ENCODE measurements at places on chromosomes 1 and 21.
A peak's percentile ranks its signal among the peaks of the same experiment; 100 is the strongest.

DNA sequence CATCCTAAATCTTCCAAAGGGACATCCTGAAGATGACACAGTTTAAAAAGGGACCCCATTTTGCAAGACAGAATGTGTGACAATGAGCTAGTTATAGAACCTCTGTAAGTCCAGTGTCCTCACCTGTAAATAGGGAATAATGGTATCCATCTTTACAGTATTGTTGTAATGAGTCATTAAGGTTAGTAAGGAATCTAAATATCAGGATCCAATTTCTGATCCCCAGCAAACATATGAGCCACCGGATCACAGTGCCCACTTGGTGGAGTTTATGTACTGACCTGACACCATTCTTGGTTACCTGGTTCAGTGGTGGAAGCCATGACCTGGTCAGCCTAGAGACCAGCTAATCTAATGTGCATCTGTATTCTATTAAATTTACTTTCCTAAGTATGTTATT, 47.9 kb upstream of the TSPAN2 start:
- no peak for DNase-seq

DNA sequence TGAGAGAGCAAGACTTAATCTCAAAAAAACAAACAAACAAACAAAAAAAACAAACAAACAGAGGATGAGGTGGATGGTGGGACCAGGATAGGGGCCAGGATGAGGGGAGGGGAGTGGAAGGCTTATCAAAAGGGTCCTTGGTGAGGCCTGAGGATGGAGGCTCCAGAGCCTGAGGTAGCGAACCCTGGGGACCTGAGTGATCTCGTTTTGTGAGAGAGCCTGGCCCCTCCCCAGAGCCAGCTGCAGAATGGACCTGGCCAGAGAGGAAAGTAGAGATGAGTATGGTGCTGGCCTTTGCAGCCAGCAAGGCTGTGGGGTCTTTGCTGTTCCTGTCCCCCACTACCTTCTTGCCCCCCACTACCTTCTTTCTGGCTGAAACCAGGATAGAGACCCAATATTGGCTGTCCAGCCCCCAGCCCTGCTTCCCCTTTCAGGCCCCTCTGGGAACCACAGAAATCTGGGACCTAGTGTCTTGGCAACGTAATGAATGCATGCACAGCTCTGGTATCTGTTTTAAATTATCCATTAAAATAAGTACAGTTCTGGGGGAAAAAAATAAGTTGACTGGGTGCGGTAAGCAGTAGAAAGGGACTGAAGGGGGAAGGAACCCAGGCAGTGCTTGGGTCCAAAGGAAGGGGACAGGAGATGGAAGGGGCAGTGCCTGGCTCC, 1.1 kb upstream of the LMNA start:
- DNase-seq, result no peak

GRCh38 chr1:230268371-230269170, 157.6 kb downstream of the PGBD5 start:
- no peak for DNase-seq

GRCh38 chr1:201229771-201230635, 39.4 kb downstream of the IGFN1 start:
- no peak for DNase-seq

DNA sequence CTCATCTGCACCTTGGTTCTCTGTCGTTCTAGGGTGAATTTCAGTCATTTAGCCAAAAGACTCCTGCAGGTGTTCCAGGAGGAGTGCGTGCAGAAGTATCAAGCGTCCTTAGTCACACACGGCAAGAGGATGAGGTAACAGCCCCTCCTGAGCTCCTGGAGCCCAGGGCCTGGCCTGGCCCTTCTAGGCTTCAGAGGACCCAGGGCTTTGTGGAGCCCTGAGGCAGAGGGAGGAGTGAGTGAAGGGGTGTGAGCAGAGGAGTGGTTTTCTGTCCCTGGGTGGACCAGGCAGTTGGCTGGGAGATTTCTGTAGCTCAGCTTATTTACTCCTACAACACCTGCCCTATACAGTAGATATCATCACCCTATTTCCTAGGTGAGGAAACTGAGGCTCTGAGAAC, 15.7 kb upstream of the RASSF5 start:
- no peak for DNase-seq

DNA sequence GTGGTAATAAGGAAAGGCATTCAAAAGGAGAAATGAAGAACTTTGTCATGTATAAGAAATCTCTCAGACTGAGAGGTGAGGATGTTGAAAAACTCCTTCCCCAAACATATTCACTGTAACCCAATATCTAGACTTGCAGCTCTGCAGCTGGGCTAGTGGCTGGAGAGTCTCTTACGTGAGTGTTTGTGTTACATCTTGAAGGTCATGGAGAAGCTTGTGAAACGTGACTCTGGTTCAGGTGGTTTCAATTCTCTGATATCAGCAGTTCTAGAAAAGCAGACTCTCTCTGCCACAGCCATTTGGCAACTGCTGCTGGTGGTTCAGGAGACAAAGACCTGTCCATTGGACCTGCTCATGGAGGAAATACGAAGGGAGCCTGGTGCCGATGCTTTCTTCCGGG, 55.0 kb upstream of the EPHA8 start:
- DNase-seq, result no peak

GRCh38 chr21:32712043-32712442, 15.8 kb downstream of the SYNJ1 start:
- no peak for DNase-seq

DNA sequence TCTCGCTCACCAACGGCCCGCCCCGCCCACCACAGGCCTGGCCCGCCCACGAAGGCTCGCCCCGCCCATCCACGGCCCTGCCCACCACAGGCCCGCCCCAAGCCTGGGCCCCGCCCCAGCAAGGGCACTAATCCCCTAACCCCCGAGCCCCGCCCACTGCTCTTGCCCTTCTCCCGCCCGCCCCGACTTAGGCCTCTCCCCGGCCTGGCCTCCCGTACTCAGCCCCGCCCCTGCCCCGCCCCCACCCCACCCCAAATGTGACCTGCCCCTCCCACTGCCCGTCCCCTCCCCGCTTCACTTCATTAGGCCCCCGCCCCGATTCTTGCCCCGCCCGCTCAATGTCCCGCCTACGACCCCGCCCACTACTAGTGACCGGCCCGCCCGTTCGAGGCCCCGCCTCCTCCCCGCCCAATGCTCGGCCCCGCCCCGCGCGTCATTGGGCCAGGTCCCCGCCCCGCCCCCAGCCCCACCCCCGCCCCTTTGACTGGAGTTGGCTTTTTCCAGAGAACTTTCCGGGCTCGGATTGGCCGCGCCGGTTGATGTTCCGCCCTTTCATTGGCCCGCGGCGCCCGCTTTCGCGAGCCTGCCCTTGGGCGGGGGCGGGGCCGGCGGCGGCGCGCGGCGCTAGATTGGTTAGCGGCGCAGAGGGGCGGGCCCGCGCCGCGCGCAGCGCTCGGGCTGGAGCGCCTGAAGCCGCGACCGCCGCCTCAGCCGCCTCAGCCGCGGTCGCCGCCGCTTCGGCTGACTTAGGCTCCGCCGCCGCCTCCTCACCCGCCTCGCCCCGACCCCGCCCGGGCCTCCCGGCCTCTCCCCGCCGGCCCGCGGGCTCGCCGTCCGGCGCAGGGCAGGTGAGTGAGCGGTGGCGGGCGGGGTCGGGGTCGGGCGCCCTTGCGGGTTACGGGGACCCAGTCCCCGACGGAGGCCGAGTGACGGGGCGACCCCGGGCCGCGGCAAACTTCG, at the start of gene PCBP3:
Gene PCBP3 (plus strand): TSS at position 705 of the 960 bp plus-strand sequence. CDS start 206,361 bp downstream, outside the sequence.
- peak; percentile 89 for DNase-seq

All from T-helper 22 cell (primary cell).